ENCODE measurements at places on chromosomes 12 and 14.

GRCh38 chr12:57146961-57147944, at the start of gene LRP1-AS:
Gene LRP1-AS, minus strand, starts transcription at chr12:57147619.
- DNase-seq: no peak

- peak; percentile 57 for DNase-seq
Measured at GRCh38 chr12:14774906-14775635, 28.2 kb downstream of the WBP11 start.

DNA sequence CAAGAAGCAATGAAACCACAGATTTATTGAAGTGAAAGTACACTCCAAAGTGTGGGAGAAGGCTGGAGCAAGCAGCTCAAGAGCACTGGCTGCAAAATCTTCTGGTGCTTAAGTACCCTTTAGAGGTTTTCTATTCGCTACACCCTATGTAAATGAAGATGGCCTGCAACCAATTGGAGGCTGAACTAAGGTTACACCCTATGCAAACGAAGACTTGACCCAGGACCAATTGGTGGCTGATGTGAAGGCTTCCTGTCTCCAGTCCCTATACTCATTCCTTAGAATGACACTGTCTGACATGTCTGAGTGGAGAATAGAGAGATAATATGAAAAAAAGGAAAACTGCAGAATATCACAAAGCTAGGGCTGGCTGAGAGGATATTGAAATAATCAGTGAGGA, 57.2 kb downstream of the ALG10B start:
- no peak for DNase-seq

- DNase-seq: no peak
Measured at GRCh38 chr12:12749433-12749832, 32.3 kb downstream of the CDKN1B start.

DNA sequence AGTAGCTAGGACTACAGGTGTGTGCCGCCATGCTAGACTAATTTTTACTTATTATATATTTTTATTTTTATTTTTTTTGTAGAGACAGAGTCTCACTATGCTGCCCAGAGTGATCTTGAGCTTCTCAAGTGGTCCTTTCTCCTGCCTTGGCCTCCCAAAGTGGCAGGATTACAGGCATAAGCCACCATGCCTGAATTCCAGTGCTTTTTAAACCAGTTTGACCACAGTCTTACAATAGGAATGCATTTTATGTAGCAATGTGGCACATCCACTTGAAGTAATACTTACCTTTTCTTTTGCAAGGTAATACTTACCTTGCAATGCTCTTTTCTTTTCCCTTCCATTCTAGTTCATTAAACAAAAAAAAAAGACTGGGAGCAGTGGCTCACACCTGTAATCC, 38.0 kb upstream of the CPM start:
- DNase-seq: no peak

DNA sequence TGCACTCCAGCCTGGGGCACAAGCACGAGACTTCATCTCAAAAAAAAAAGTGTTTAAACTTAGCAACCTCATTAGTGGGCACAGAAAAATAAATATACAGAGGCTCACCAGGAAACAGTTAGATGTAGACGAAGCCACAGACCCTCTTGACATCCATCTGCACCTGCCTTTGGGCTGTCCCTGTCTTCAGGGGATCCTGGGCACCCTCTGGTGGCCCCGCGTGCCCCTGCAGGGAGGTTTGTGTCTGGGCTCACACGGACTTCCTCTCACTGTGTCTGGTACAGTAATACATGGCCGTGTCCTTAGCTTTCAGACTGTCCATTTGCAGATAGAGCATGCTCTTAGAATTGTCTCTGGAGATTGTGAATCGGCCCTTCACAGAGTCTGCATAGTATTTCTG, 916.5 kb downstream of the TMEM121 start:
- no peak for DNase-seq

GRCh38 chr12:90398285-90398836, 556.6 kb downstream of the CCER1 start:
- DNase-seq: no peak

DNA sequence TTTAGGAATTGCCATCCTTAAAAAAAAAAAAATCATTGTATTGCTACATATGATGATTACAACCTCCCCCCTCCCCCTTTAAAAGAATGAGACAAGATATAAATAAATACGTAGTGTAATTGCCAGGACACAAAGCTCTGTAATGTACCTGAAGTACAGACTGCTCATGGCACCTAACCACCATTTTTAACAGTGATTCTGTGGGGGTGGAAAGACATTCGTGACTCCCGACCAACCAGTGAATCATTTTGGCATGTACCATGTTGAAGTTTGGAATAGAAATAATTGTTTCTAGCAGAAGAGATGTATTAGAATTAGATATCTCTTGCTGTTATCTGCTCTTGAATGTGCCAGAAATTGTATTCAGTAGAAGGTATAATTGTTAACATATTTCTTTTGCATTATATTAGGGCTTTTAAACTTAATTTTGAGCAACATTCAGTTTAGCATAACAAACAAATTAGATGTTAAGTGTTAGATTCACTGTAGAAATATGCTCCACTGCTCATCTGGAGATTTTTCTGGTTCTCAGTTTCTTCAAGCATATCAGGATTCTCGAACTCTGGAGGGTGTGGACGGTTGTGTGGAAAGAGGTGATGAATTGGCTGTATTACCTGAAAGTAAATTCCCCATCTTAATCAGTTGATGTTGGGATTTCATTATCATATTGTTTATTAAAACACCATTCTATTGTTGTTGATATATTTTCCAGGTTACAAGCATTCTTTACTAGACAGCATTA, 31.1 kb downstream of the FRS2 start:
- no peak for DNase-seq

GRCh38 chr12:21546716-21547115, 20.6 kb downstream of the SPX start:
- no peak for DNase-seq

DNA sequence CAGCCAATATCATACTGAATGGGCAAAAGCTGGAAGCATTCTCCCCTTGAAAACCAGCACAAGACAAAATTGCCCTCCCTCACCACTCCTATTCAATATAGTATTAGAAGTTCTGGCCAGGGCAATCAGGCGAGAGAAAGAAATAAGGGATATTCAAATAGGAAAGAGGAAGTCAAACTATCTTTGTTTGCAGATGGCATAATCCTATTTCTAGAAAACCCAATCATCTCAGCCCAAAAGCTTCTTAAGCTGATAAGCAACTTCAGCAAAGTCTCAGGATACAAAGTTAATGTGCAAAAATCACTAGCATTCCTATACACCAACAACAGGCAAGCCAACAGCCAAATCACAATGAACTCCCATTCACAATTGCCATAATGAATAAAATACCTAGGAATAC, 21.0 kb upstream of the ANP32D start:
- DNase-seq: no peak

GRCh38 chr14:53368066-53368465, 214.9 kb upstream of the DDHD1 start:
- DNase-seq: no peak

- DNase-seq: no peak
Measured at GRCh38 chr14:30312214-30312613, 246.7 kb upstream of the G2E3 start.

GRCh38 chr14:89088530-89088929, 264.1 kb downstream of the TTC8 start:
- DNase-seq: no peak

DNA sequence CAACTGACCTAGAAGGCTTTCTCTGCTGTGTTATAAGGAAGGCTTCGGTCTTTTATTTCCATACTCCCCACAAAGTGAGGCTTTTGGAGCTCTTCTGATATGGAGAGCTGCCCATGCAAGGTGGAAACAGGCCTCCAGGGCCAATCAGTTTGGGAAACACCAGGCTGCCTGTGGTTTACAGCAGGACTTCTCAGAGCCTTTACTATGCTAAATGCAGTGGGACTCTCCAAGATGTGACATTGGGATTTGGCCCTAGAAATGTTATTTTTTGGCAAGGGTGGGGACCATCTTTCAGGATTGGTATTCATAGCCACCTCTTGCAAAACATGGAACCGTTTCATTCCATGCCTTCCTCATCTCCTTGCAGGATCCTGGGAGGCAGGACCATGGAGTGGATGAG, 3.7 kb downstream of the ACACB start:
- no peak for DNase-seq

DNA sequence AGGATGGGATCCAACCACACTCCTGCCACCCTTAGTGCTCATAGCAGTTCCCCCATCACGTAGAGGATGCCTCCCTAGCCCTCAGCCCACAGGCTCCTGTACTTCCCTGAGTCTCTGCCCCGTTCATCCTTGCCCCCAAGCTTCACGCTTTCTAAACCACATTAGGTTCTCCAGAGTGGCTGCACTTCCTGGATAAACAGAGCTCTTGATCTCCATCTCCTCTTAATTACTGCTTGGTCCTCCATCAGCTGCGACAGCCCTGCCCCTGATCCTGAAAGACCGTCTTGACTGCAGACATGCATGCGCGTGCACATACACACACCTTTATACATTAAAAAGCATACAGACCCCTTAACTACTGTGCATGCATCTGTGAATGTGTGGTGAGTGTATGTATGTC, 530.0 kb downstream of the BCL11B start:
- DNase-seq: no peak

DNA sequence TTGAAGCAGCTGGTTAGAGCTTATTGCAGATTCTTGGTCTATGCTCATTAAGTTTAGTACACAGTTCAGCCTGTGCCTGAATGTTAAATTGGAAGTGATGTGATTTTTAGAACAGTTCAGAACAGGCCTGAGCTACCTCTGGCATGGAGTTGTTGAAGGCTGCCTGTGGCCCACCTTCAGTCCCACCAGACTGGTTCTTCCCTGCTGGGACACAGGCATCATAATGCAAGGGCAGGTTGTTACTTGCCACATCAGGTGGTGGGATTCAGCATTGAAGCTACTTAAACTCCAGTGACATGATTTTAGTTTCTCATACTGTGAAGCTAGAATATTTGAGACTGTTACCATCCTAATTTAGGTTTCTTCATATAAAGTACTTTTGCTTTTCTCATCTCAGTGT, 49.4 kb downstream of the PROX2 start:
- DNase-seq: no peak

DNA sequence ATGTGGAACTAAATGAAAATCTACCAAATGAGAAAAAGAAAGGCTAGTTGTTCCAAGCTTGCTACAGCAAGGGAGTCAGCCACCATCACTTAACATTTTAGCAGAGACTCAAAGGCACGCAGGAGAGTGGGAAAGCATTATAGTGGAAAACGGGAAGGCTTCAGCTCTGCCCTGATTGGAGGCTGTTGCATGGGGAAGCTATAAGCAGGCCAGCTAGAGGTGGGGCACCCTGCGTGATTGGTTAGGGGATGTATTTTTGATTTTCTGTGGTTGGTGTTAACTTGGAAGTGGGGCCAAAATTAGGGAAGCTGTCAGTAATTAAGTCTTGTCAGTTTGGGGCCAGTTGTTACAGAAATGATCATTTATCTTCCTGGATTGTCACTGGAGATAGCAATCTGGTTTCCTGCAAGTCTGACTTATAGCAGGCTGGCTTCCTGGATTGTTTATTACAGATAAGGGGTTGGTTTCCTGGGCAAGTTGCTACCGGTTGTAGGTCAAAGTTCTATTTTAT, 93.9 kb downstream of the FAR2 start:
- DNase-seq: no peak

- no peak for DNase-seq
Measured at GRCh38 chr12:4134448-4135263, 138.9 kb upstream of the CCND2 start.

GRCh38 chr14:49461529-49462401, 124.4 kb downstream of the RPS29 start:
- no peak for DNase-seq

DNA sequence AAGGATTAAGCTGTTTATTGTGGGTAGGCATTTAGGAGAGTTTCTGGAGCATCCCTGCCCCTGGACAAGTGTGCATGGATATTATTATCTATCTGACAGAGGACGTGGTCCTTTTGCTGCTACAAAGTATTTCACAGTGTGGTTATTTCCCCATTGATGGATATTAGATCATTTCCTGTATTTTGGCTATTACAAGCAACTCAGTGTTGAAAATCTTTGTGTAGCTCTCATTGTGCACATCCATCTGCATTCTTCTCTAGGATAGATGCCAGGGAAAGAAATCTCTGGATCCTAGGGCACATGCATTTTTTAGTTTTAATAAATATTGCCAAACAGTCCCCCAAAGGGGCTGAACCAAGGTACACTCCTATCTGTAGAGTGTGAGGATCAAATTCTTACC, 154.3 kb upstream of the SRRM4 start:
- DNase-seq: no peak

DNA sequence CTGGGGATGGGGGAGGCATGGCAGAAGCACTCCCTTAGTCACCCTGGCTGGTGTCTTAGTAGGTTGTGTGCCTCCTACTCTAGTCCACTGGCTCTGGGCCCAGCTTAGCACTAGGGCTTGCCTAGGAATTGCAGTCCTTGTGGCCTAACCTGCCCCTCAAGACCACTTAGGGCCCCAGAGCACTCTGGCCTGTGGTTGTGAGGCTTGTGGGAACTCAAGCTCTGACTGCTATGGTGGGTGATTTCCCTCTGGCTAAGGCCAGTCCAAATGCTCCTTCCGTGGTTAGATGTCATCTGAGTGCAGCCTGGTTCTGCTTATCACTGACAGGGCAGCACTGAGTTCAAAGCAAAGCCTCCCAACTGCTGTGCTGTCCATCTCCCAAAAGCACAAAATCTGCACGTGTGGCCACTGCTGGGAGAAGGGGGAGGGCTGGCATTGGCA, 20.2 kb downstream of the FGD4 start:
- DNase-seq: no peak

DNA sequence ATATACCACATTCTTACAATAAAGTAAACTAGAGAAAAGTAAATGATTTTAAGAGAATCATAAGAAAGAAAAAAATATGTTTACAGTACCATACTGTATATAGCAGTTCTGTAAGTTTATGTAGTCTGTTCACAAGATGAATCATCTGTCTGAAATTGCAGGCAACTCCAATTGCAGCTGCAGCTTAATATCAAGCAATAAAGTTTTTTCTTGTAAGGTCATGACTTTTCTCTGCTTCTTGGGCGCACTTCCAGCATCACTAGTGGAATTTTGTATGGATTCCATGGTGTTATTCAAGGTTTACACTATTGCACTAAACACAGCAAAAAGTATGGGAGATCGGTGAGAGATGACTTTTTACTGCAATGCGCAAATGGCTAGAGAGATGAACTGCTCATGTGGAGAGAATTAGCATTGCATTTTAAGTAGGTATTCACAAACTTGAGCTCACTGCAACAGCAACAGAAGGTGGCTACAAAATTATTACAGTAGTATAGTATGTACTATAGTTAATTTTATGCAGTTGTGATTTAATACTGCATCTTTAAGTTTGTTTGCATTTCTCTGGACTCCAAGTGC, 445.4 kb upstream of the OR4E1 start:
- DNase-seq: no peak

- DNase-seq: peak; percentile 46
Measured at GRCh38 chr14:100107236-100107635, 42.0 kb downstream of the EVL start.
